ENCODE measurements at places on chromosomes 6 and 20.

DNA sequence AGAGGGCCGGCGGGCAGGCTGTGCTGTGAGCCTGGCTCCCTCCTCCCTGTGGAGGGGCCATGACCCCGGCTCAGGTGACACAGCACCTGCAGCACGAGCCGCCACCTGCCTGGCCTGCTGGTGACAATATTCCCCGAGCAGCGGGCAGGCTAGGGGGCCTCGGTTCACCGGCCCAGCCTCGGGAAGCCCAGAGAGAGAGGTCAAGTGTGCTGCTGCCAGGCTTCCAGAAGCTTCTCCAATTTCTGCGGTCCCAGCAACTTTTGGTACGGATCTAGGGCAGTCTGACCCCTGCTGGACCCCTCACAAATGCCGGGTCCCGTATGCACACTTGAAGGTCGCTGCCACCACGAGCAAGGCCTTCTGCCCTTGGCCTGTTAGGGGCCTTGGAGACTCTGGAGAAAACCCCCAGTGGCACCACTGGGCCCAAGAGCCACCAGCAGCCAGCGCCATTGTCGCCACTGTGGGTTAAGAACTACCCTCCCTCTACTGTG lies 38.6 kb upstream of the NOL4L start:
- DNase-seq = no peak
- peaks cover 36% of the 10 kb centered on the region for H3K4me1 ChIP-seq
- H3K27ac ChIP-seq = no peak overlapping the region
- H3K27me3 ChIP-seq = peaks cover 8% of the 10 kb centered on the region
- H3K36me3 ChIP-seq = no peaks in the 10 kb centered on the region
- no peak overlapping the region for H3K4me3 ChIP-seq

GRCh38 chr6:14948586-14949245 lies 297.2 kb upstream of the JARID2 start:
- H3K27me3 ChIP-seq = no peaks in the 10 kb centered on the region
- peaks cover 8% of the 10 kb centered on the region for H3K4me1 ChIP-seq
- H3K4me3 ChIP-seq = no peak overlapping the region

GRCh38 chr6:5937169-5937909 lies 69.4 kb downstream of the NRN1 start:
- H3K4me3 ChIP-seq = no peak overlapping the region
- H3K27me3 ChIP-seq = peaks cover 10% of the 10 kb centered on the region
- H3K36me3 ChIP-seq = no peaks in the 10 kb centered on the region
- no peak for DNase-seq
- H3K4me1 ChIP-seq = peaks cover 14% of the 10 kb centered on the region

DNA sequence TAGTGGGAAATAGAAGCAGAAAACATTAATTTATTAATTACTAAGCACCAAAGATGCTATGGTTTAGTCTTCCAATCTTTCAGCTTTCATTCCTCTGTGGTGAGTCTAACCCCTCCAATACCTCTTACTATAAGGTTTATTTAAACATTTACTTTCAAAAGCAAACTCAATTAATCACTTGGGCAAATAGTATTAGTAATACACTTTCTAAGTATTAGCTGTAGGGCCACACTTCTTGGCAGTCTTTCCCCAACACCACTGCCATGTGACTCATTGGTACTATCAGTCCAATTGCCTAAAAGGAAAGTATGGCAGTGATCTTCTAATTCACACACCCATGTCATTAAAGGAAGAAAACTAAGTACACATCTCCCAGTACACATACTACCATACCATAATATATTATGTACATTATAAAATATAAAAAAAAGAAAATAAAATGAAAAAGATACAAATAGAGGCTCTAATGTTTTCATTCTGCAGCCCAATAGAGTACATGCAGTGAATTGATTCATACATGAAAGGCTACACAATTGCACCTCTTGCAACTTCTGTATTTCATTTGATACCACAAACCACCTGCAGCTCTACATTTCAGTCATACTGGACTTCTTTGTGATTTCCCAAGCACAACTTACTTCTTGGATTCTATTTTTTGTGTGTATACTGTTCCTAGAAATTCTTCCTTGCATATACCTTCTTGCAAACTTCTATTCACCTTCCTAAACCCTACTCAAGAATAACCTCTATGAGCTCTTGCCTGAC lies 218.6 kb downstream of the PKHD1 start:
- no peaks in the 10 kb centered on the region for H3K36me3 ChIP-seq
- no peaks in the 10 kb centered on the region for H3K4me1 ChIP-seq
- peaks cover 5% of the 10 kb centered on the region for H3K27me3 ChIP-seq
- no peak overlapping the region for H3K4me3 ChIP-seq
- no peak for DNase-seq
